Left renal cortex interstitium (tissue), 4 donors: ENCODE measurements at places on chromosomes 3 and 15. TPM values are rescaled to one million over a fixed set of nuclear protein-coding genes. Genes with fewer than 3 reads are reported as not detected.

DNA sequence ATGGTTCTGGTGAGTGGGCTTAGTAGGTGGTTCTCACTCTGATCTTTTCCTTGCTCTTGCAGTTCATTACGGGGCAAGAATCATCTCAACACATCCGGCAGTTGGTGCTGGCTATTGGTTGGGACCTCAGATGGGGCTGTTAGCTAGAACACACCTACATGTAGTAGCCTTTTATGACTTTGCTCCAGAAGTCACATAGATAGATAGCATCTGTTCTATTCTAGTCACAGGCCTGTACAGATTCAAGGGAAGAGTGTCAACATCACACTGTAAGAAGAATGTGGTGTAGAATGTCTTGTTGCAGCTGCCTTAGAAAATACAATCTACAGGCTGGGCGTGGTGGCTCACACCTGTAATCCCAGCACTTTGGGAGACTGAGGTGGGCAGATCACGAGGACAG lies 15.1 kb downstream of the RAB5A start:
- no peak for DNase-seq

DNA sequence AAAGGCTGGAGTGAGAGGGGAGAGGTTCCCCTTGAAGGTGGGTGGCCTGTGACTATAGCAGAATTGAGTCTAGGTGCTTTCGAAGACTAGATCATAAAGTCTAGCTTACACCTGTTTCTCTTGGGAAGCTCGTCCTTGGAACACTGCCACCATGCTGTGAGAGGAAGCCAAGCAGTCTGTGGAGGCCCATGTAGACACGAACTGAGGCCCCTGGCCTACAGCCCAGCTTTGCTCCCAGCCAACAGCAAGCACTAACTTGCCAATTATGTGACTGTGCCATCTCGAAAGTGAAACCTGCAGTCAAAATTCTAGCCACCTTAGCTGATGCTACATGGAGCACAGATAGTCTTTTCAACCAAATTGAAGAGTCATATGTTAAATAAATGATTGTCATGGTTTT lies 190.5 kb upstream of the NECTIN3 start:
- no peak for DNase-seq

The USP50 gene
- polyA plus RNA-seq: 1.5 TPM

The CSPG5 gene
- polyA plus RNA-seq: 0.97 TPM

The IL16 gene
- 5.6 TPM for polyA plus RNA-seq
